ENCODE measurements at places on chromosomes 3 and 15.
A peak's percentile ranks its signal among the peaks of the same experiment; 100 is the strongest.

- DNase-seq = no peak
These were observed 17.6 kb downstream of the IQSEC1 start for GRCh38 chr3:13055634-13056033.

DNA sequence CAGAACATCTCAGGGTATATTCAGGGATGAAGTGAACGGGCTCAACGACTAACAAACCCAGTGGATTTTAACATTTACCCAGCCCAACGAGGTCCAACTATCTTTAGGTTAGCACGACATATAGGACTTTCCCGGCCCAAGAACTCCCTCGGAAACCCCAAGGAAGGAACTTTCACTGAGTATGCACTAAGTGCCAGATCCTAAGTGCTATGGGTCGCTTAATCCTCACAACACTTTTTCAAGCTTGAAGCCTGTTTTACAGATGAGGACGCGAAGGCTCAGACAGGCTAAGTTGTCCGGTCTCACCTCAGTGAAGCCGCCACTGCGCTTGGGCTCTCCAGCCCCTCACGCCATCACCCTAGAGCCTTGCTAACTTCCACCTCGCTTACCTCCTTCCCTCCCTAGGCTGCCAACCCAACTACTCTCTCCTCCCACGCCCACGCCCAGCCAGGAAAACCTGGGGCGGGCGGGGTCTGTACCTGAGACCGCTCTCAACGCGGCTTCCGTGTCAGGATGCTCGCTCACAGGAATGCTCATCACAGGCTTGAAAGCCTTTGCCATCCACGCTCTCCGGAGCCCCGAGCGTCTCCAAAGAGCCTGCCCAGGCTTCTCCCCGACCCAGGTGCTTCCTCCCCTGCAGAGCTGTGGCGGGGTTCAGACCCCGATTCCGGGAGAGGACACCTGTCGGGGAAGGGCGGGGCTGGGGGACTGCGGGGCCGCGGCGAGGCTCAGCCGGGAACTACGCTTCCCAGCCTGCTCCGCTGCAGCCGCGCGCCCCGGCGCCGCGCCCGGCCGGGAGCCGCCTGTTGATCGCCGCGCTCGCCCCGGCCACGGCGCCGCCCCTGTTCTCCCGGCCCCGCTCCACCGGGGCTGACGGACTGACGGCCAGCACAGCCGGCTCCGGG lies at the start of gene TMOD2:
TMOD2 (plus strand) TSS at position 806 of the 905 bp plus-strand sequence. CDS start 14,845 bp downstream, outside the sequence.
- peak; percentile 57 for DNase-seq

DNA sequence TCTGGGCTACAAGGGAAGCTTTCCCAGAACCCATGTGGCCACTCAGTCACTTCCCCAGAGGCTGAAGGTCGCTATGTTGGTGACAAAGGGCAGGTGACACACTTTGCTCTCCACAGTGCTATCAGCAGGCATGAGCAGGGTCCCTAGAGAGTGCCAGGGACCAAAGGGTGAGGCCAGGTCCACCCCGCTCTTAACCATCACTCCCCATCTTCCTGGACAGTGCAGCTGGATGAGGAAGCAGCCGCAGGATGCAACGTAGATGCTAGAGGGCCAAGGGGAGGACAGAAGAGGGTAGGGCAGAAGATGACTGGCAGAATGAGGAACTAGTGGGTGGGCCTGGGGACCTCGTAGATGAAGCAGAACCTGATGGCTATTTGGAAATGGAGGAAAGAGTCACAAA lies 13.6 kb upstream of the LTF start:
- DNase-seq = no peak

DNA sequence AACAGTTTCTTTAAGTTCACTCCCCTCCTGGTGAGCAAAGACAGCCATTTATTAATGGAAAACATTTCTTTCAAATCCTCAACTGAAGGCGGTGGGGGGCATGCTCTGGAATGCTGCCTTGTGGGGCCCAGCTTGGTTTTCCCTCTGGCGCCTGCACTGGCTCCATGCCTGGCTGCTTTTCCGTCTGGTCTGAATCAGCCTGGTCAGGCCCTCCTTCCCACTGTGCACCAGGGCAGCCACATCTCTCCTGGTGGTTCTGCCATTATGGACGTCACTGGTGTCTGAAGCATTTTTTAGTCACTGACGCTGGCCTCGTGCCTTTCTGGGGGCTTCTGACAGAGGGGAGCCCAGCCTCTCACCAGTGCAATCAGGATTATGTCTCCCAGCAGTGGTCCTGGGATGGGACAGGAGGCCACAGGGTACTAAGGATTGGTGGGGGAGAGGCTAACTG lies 57.6 kb upstream of the APEH start:
- no peak for DNase-seq

DNA sequence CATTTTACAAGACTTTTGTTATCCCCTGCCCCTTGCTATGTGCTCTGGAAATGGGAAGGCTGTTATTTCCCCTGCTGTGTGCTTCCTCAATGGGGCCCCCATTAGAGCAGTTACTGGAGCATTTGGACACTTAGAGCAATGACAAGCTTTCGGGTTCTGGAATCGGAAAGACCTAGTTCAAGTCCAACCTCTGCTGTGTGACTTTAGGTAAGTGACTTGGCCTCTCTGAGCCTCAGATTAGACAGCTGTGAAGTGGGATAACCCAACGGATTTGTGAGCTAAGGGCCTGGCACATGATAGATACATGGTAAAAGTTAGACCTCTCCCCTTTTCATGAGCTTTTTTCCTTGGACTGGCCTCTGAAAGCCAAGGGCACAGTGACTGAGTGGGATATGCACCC lies 84.0 kb upstream of the SEC13 start:
- DNase-seq = no peak

- no peak for DNase-seq
These were observed 203.4 kb upstream of the HES1 start for GRCh38 chr3:193932576-193932975.

- no peak for DNase-seq
These were observed 27.2 kb downstream of the WNT7A start for GRCh38 chr3:13852638-13853009.

DNA sequence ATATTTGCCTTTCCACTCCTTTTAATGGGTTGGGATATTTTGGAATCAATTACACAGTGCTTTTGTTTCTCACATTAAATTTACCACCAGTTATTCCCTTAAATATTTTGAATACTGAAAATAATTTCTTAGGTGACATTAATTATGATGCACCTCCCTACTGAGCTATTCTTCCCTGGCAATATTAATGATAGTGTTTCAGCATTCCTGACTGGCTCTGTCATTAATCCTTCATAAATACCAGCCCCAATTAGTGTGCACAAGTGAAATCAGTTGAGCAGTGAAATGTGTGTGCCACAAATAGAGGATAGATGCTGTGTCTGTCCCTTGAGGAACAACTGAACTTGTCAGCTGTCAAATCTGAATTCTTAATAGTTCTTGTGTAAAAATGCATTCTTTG lies 304.0 kb downstream of the CACNA2D3 start:
- DNase-seq = no peak

- DNase-seq = no peak
These were observed 19.9 kb upstream of the EBLN2 start for GRCh38 chr3:73041537-73041936.

GRCh38 chr3:168974617-168975403 lies 688.7 kb downstream of the MECOM start:
- no peak for DNase-seq

DNA sequence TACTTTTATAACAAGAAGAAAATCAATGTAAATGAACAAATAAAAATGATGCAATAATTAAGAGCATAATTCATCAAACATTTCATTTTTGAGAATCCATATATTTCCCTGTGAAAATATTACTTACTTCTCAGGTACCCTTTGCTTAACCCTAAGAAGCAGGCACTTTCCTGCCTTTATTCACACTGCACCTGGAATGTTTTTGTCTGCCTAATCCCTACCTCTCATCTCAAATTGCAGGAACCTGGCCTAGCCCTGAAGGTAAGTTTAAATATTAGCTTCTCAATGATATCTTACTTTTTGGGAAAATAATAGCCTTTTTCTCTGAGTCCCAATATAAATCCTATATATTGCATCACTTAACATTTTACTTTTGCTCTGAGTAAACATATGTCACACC lies 559.1 kb downstream of the FGF12 start:
- no peak for DNase-seq

- DNase-seq = no peak
These were observed 48.6 kb upstream of the CHRNB4 start for GRCh38 chr15:78689626-78690025.

DNA sequence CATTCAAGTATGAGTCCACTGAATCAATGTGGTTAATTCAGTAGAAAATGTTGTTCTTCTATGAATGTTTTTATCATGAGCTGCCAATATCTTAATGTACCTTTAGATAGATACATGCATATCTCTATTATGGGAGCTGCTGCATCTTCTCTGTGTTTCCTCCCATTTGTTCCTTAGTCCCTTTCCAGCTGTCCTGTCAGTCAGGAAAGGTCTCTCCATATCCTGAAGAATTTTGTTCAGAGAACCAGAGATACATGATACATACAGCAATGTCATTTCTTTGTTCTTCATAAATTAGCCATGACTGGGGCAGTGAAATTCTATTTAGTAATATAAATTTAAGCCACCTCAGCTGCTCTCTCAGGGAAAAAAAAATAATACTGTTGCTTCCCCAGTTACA lies 103.7 kb downstream of the P3H2 start:
- DNase-seq = no peak

- no peak for DNase-seq
These were observed 322.6 kb upstream of the NECTIN3 start for GRCh38 chr3:110749006-110749405.

DNA sequence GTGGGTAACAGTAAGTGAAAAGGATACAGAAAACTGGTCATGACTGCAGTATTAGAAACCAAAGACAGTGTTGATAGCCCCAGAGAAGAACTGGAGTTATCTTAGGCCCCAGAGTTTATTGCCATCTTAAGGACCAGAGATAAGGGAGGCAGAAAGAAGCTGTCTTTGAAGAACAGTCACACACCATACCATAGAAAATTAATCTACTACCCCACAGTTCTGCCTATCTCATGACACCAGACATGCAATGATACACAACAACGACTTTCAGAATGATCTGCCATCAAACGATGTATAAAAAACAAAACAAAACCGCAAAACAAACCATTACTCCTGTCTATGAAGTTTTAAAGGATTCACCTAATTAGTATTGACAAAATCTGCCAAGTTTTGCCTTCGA lies 9.6 kb downstream of the CPOX start:
- DNase-seq = no peak

- DNase-seq = no peak
These were observed 231.1 kb upstream of the IL12A start for GRCh38 chr3:159757341-159758060.

DNA sequence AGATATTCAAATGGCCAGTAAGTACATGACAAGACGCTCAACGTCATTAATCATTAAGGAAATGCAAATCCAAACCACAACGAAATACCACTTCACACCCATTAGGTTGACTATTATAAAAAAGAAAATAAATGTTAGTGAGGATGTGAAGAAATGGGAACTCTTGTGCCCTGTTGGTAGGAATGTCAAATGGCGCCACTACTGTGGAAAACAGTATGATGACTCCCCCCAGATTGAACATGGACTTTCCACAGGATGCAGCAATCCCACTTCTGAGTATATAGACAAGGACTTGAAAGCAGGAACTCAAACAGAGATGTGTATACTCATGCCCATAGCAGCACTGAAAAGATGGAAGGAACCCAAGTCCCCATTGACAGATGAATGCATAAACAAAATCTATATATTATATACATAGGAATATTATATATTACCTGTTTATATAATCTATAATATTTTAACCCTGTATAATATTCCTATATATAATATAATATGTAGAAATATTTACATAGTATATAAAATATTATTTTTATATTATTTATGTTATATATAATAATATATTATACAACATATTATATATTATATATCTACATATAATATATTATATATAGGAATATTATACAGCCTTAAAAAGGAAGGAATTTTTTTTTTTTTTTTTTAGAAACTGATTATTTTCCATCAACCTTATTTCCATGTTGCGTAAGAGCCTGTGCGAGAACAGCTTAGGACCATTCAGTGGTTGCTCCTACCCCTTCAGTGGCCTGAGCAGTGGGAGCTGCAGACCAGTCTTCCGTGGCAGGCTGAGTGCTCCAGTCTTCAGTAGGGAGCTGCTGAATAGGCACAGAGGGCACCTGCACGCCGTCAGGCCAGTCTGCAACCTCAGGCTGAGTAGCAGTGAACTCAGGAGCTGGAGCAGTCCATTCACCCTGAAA lies 17.6 kb upstream of the PIGZ start:
- no peak for DNase-seq

DNA sequence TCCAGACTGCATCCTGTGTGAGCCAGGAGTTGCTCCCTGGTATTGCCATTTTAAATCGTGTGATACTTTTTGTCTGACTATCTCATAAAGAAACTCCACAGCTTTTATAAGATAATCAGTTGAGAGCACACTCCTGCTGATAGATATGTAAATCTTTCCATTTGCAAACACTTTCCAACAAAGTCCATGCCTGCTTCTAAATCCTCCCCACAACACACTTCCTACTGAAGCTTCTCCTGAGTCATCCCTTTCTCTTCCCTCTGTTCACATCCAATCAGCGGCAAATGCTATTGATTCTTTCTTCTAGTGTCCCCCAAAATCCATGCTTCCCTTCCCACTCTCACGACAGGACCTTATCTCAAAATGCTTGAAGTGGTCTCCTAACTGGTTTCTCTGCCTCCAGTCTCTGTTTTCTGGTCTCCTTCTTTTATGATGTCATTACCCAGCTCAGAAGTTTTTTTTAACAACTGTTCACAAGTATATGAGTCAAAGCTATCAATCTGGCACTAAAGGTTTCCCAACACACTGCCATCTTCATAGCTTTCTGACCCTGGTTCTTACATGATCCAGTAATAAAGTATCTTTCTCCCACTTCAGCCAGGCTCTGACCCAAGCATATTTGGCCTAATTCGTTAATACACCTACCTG lies 4.5 kb upstream of the WWTR1 start:
- DNase-seq = no peak

All from stimulated activated CD4-positive, alpha-beta T cell treated with anti-CD3 and anti-CD28 coated beads, Interleukin-1b, Interleukin-23, amount 100 ng/mL, for 4 hours (primary cell).